ENCODE measurements at places on chromosomes 2 and 18. TPM values are rescaled to one million over a fixed set of nuclear protein-coding genes. Genes with fewer than 3 reads are reported as not detected.

- DNase-seq: no peak
Measured at GRCh38 chr2:37632310-37632709, 39.1 kb downstream of the CDC42EP3 start.

The REEP1 gene
- polyA plus RNA-seq: 74.5 TPM

The TMEM127 gene
- 25.0 TPM for polyA plus RNA-seq

The MAPK4 gene
- polyA plus RNA-seq: 9.2 TPM

The INHBB gene
- polyA plus RNA-seq: 0.43 TPM
